ENCODE measurements at places on chromosomes 2 and 18.
A peak's percentile ranks its signal among the peaks of the same experiment; 100 is the strongest.

DNA sequence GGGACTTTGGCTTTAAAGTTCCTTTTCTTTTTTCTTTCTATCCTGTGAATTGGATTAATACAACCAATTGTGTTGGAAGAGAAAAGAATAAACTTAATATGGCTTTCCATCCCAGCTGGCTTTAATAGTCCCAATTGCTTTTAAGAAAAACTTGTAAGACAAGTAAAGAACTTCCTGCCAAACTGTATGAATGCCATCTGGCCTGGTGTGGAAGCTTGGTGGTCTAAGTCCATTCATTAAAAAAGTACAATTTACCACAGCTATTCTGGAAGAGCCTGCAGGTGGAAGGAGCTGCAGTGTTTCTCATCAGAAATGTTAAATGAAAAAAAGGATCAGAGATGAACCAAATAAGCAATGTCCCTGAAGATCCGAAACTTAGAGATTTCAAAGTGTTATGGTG lies 103.9 kb downstream of the KLHL14 start:
- no peak for DNase-seq

- DNase-seq = no peak
Observed at GRCh38 chr18:39199231-39199855, 1633.7 kb upstream of the CELF4 start.

DNA sequence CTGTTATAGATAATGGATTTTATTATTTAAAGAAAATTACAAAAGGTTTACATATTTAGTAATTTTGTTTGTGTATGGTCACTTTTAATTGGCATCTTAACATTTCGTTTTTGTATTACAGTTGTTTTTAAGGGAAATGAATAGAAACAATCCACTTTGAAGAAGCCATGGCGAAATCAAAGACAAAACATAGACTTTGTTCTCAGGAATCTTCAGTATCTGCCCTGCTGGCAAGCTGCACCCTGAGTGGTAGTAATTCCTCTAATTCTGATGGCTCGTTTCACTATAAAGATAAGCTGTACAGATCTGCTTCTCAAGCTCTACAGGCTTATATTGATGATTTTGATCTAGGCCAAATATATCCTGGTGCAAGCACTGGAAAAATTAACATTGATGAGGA lies 2.7 kb downstream of the C18orf54 start:
- DNase-seq = no peak

GRCh38 chr2:236694146-236694888 lies 124.7 kb downstream of the ACKR3 start:
- no peak for DNase-seq

- DNase-seq = no peak
Observed at GRCh38 chr2:8416001-8416571, 265.8 kb upstream of the ID2 start.

GRCh38 chr2:102001767-102002142 lies 10.0 kb downstream of the IL1R2 start:
- DNase-seq = peak; percentile 42

GRCh38 chr2:96396602-96397001 lies 61.0 kb downstream of the NCAPH start:
- no peak for DNase-seq

GRCh38 chr2:235095569-235095968 lies 143.8 kb downstream of the SH3BP4 start:
- DNase-seq = peak; percentile 12

GRCh38 chr18:57982372-57983021 lies 61.5 kb upstream of the NEDD4L start:
- DNase-seq = no peak

GRCh38 chr18:23634692-23635091 lies 28.0 kb downstream of the ANKRD29 start:
- no peak for DNase-seq

DNA sequence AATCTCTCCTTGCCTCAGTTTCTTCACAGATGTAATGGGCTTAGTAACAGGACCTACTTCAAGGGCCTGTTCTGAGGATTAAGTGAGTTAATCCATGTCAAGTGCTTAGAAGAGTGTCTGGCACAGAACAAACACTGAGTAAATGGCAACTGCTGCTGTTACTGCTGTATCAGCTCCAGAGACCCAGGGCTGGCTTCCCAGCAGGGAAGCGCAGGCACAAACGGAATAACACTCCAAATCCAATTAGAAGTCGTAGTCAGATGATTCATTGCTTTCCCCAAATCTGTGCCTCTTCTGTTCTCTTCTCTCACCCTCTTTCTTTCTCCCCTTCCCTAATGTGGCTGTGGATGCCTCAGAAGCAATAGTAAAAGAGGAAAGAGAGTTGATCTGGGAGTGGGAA lies 101.1 kb upstream of the FZD7 start:
- DNase-seq = peak; percentile 65

DNA sequence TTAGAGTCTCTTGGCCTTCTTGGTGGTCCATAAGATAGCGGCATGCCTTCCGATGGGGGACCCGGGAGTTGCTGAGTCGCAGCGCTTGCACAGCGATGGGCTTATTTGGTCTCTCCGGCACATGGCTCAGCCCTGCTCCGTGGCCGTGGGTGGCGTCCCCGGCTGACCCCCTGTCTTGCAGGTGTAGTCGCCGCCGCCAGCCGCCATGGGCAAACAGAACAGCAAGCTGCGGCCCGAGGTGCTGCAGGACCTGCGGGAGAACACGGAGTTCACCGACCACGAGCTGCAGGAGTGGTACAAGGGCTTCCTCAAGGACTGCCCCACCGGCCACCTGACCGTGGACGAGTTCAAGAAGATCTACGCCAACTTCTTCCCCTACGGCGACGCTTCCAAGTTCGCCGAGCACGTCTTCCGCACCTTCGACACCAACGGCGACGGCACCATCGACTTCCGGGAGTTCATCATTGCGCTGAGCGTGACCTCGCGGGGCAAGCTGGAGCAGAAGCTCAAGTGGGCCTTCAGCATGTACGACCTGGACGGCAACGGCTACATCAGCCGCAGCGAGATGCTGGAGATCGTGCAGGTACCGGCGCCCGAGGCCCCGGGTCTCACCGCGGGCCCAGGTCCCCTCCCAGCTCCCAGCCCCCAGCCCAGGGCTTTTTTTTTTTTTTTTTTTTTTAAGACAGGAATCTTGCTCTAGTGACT lies 28.4 kb downstream of the ODC1 start:
- DNase-seq = no peak

- no peak for DNase-seq
Observed at GRCh38 chr2:88396209-88396608, 56.3 kb downstream of the FOXI3 start.

- DNase-seq = no peak
Observed at GRCh38 chr2:126771501-126772195, 115.7 kb downstream of the GYPC start.

GRCh38 chr2:30958918-30959265 lies 151.6 kb upstream of the CAPN13 start:
- no peak for DNase-seq

- DNase-seq = no peak
Observed at GRCh38 chr2:437756-438393, 150.0 kb upstream of the ALKAL2 start.

DNA sequence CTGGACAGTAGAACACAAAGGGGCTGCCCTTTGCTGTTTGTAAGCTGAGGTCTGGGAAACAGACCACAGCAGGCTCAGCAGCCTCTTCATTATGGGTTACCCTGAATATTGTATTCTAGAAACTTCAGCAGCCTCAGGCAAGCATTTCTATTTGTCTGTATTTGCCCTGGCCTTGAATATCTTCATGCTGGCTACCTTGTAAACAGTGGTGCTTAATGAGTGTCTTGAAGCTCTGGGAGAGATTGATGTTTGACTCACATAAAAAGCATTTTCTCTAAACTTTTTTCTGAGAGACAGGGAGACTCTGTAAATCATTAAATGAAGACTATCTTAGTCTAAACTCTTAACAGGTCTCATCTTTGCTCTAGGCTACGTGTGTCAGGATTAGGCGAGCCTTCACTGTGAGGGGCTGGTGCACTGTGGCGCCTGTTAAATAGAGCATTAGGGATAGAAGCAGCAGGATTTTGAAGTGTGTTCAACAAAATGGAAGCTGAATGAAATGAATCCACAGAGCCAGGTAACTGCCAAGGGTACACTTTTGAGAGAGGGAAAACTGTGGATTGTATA lies 53.1 kb upstream of the MEX3C start:
- DNase-seq = no peak

DNA sequence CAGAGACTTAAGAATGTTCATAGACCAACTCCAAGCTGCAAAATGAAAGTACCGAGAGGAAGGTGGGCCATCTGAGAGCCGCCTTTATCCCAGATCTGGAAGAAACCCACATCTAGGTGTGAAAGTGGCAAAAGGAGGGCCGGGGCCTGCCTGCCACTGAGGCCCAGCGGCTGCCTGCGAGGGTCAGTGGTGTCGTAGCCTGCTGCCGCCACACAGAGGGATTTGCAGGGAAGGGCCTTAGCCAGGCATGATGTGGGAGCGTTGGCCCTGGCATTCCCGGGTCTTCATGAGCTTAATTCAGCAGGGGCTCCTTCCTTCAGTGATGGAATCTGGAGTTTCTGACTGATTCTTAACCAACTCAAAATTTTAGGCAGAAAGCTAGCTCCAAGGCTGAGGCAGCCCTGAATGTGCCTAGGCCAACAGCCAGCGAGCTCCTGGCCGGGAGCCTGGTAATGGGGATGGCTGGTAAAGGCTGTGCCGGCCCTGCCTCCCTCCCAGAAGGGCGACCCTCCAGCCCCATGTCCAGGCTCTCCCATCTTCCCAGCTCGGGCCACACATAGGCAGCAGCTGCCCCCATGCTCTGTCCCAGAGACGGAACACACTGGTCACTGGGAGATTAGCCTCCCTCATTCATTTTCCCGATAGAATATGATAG lies 230.1 kb downstream of the AGAP1 start:
- no peak for DNase-seq

DNA sequence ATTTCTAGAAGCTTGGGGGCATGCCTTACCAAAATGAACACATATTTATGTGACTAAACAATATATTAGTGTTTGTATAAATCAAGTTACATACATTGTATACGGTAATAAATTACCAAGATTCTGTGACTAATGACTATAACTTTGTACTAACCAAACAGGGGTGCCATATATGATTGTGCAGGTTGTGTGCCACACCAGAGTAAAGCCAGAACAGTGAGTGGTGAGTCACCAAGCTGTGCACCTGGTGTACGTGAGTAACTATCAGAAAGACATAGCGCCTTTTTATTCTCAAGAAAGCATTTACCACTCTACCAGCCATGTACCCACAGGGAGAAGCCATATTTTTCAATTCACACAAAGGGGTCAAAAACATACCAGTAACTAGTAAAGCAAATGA lies 453.2 kb upstream of the PIK3C3 start:
- peak; percentile 79 for DNase-seq

DNA sequence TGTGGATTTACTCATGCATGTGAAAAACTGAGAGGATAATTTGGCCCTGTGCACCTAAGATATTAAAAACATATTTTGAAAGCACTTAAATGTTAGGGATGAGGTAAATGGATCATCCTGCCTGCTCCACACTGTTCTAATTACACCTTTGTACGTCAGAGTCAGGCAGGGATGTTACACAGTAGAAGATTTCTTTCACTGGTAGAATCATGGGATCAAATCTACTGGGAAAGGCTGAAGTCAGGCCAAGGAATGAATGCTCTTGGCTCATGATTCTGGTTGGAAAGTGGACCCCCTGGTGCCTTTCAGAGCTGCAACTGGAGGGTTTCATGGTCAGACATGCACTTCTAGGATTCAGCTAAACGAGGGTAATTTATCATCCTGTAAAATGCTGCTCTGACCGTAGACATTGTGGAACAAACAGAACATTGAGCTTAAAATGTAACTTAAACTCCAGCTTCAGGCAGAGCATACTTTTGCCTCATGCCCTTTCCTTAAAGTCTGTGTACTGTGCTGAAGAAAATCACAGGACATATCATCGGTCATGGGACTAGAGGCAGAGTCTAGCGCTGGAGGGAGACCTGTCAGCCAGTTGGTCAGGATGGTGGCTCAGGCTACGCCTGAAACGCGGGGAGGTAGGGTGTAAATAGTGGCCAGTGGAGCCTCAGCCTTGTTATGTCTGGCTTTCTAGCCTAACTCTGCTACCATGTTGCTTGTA lies 4.9 kb downstream of the KCNE4 start:
- no peak for DNase-seq
